ENCODE measurements at places on chromosomes 7 and 10. TPM values are rescaled to one million over a fixed set of nuclear protein-coding genes. Genes with fewer than 3 reads are reported as not detected.

Gene RSPH10B
- total RNA-seq, result 0.07 TPM

Gene NEUROG3
- not detected for total RNA-seq

Gene MMRN2
- total RNA-seq, result 372 TPM

DNA sequence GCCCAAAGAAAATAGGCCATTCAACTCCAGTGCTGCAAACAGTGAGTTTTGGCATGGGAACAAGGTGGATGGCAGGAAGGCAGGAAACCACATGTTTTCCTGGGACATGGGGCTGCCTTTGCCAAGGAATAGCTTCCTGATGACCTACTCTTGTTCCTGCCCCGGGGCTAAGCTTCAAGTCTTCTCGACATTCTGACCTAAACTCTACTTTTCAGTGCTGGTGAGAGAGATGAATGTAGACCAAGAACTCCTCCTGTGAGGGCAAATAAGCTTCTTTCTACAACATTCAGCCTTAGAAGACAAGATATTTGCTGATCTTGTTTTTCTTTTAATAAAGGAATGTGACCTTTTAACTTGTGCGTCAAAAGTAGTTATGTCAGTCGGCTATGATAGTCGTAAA is 199.0 kb downstream of the GPR37 start:
- DNase-seq, result no peak

DNA sequence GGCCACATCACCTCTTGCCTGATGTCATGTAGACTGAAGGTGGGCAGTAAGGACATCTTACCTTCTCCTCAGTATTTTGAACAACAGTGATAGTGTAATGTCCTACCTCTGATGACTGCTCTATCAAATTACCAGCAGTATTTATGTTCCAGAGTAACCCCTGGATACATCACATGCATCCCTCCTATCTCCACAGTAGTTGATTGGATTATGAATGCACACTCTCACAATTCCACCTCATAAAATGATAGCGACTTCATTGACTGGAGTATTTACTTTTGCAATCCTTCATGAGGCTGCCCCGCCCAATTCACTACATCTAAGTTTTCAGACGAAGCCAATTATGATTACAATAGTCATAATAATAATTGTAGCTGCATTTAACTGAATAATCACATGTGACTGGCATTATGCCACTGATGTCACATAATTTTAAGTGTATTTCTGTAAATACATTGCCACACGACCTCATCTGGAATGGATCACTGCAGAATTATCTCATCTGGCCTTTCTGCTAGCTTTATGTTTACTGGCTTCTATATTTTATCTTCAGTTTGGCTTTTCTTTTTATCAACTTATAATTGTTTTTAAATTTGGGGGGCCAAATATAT is 268.9 kb downstream of the SLC25A13 start:
- DNase-seq, result no peak

- DNase-seq, result no peak
Observed at GRCh38 chr10:72658696-72659400, 33.0 kb upstream of the MICU1 start.

Data from pulmonary artery endothelial cell (primary cell).